Left lung (tissue), 14 donors: ENCODE measurements at places on chromosomes 6 and 20. TPM values are rescaled to one million over a fixed set of nuclear protein-coding genes. Genes with fewer than 3 reads are reported as not detected.

- DNase-seq = peak; percentile 19
These were observed 130.2 kb upstream of the AKIRIN2 start for GRCh38 chr6:87832025-87832825.

- DNase-seq = no peak
These were observed 197.2 kb upstream of the SUPT3H start for GRCh38 chr6:45574885-45575284.

DNA sequence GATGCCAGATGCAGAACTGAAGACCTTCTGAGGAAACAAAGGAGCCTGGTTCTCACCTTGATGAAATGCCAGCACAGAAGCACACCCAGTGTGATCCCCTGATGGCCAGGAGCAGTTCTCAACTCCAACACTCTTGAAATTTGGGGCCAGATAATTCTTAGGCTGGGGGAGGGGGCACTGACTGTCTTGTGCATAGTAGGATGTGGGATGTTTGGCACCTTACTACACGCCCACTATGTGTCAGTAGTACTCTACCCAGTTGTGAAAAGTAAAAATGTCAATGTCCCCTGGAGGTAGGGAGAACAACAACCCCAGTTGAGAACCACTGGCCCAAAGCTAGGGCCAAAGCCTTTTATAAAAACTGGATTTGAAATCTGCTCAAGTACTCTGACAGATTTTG, 398.3 kb upstream of the ARID1B start:
- DNase-seq = no peak

- no peak for DNase-seq
These were observed 96.5 kb upstream of the TBX18 start for GRCh38 chr6:84860920-84861319.

GRCh38 chr20:53872081-53872541, 198.3 kb downstream of the BCAS1 start:
- no peak for DNase-seq

GRCh38 chr20:22106308-22106938, 401.0 kb downstream of the PAX1 start:
- DNase-seq = no peak

DNA sequence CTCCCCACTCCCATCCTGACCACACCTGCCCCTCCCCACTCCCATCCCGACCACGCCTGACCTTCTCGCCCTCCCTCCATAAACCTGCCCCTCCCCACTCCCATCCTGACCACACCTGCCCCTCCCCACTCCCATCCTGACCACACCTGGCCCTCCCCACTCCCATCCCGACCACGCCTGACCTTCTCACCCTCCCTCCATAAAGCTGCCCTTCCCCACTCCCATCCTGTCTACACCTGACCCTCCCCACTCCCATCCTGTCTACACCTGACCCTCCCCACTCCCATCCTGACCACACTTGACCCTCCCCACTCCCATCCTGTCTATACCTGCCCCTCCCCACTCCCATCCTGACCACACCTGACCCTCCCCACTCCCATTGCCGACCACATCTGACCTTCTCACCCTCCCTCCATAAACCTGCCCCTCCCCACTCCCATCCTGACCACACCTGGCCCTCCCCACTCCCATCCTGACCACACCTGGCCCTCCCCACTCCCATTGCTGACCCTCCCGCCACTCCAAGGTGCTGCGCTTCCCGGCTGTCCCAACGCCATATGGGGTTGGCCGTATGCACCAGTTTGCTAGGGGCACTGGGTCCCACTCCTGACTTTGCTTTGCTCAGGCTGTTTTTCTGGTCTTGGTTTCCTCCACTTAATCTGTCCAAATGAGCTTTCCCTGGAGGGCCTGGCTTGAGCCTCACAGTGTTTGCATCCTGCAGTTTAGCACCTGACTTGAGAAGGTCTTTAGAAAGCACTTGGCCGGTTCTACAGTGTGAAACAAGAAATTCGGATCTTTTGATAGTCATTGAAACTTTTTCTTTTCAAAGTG, 2.9 kb downstream of the KIF25 start:
- DNase-seq = no peak

Gene ZNF337
- 51.7 TPM for polyA plus RNA-seq

Gene TRIM31
- not detected for polyA plus RNA-seq

Gene PET117
- 12.6 TPM for polyA plus RNA-seq
